ENCODE measurements at places on chromosomes 7 and 10.

GRCh38 chr10:33155720-33156638 is 178.5 kb downstream of the NRP1 start:
- no peaks in the 10 kb centered on the region for H3K36me3 ChIP-seq
- no peak overlapping the region for H3K4me3 ChIP-seq
- H3K27me3 ChIP-seq = peaks cover 11% of the 10 kb centered on the region
- H3K4me1 ChIP-seq = peaks cover 42% of the 10 kb centered on the region
- DNase-seq = peak; percentile 53
- H3K27ac ChIP-seq = no peak overlapping the region

- no peaks in the 10 kb centered on the region for H3K27me3 ChIP-seq
- H3K36me3 ChIP-seq = no peaks in the 10 kb centered on the region
- no peak overlapping the region for H3K4me3 ChIP-seq
- H3K4me1 ChIP-seq = no peaks in the 10 kb centered on the region
Measured at GRCh38 chr10:75051308-75051707, 60.1 kb upstream of the SAMD8 start.

- no peaks in the 10 kb centered on the region for H3K36me3 ChIP-seq
- no peak for DNase-seq
- no peak overlapping the region for H3K4me3 ChIP-seq
- no peak overlapping the region for H3K27ac ChIP-seq
- H3K4me1 ChIP-seq = no peaks in the 10 kb centered on the region
Measured at GRCh38 chr10:94014304-94014703, 20.6 kb downstream of the PLCE1 start.

DNA sequence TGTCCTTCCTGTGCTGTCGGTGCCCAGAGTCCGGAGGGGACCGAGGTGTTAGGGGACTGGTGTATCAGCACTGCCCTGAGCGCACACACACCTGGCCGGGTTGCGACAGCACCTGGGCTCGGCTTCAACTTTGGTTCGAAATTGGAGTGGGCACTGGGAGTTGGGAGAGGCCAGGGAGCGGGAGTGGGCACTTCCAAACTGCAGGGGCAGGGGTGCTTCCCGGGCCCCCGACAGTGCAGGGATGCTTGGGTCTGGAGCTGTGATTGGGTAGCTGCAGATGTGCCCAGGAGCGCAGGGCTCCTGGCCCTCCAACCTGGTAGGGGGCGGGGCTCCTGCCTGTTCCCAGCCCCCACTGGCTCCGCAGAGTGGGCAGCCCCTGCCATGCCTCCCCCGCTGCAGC is 7.7 kb downstream of the BBS9 start:
- no peaks in the 10 kb centered on the region for H3K4me1 ChIP-seq
- H3K4me3 ChIP-seq = no peak overlapping the region
- DNase-seq = no peak
- H3K36me3 ChIP-seq = peaks cover 3% of the 10 kb centered on the region

- H3K4me1 ChIP-seq = peaks cover 9% of the 10 kb centered on the region
- H3K36me3 ChIP-seq = peaks cover 1% of the 10 kb centered on the region
- H3K27ac ChIP-seq = no peak overlapping the region
- DNase-seq = no peak
Measured at GRCh38 chr10:14414901-14415300, 84.2 kb upstream of the FRMD4A start.

DNA sequence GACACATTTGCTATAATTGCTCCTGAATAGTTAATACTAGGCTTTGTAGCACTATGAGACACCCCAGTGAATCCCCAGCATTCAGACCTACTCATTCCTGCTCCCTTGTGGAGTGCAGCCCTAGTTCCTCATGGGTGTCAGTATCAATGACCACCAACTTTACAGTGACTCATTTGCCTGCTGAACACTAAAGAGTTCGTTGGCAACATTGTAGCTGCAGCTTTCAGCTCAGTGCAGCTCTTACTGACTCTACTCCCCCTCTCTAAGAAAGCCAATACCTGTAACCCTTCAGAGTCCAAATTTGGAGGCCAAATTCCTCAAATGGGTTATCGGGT is 127.1 kb upstream of the MTPN start:
- H3K36me3 ChIP-seq = no peaks in the 10 kb centered on the region
- no peaks in the 10 kb centered on the region for H3K4me1 ChIP-seq
- H3K27ac ChIP-seq = no peak overlapping the region
- no peak for DNase-seq
- no peak overlapping the region for H3K4me3 ChIP-seq

DNA sequence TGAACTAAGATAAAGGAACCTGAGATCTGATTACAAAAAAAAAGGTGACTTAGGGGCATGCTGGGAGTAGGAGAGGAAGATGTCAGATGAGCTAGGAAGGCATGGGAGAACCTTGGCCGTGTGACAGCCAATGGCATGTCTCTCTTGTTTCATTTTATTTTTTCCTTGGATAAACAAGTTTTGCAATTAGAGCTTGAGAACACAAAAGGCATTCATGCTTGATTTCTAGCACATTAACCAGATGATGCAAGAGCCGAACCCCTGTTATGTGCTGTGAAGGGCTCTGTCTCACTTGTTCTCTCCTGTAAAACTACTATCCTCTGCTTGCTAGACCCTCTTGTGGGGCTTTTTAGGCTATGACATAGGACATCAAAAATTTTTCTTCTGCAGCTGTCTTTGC is 134.3 kb upstream of the ASAH2 start:
- no peaks in the 10 kb centered on the region for H3K36me3 ChIP-seq
- DNase-seq = no peak
- no peak overlapping the region for H3K4me3 ChIP-seq
- no peaks in the 10 kb centered on the region for H3K27me3 ChIP-seq
- H3K27ac ChIP-seq = no peak overlapping the region

- H3K4me1 ChIP-seq = no peaks in the 10 kb centered on the region
- no peak for DNase-seq
- no peak overlapping the region for H3K27ac ChIP-seq
- no peaks in the 10 kb centered on the region for H3K36me3 ChIP-seq
- no peak overlapping the region for H3K4me3 ChIP-seq
Measured at GRCh38 chr10:37476285-37476684, 350.9 kb downstream of the ANKRD30A start.

- no peak overlapping the region for H3K4me3 ChIP-seq
- H3K36me3 ChIP-seq = no peaks in the 10 kb centered on the region
- H3K4me1 ChIP-seq = no peaks in the 10 kb centered on the region
Measured at GRCh38 chr7:148395990-148396716, 194.4 kb upstream of the C7orf33 start.

- H3K4me3 ChIP-seq = no peak overlapping the region
- H3K36me3 ChIP-seq = peaks cover 16% of the 10 kb centered on the region
Measured at GRCh38 chr10:74328388-74328787, 177.4 kb downstream of the ADK start.

GRCh38 chr7:26815426-26815825 is 49.0 kb downstream of the SKAP2 start:
- no peaks in the 10 kb centered on the region for H3K36me3 ChIP-seq
- H3K4me3 ChIP-seq = no peak overlapping the region
- H3K4me1 ChIP-seq = no peaks in the 10 kb centered on the region
- no peak overlapping the region for H3K27ac ChIP-seq
- DNase-seq = no peak

DNA sequence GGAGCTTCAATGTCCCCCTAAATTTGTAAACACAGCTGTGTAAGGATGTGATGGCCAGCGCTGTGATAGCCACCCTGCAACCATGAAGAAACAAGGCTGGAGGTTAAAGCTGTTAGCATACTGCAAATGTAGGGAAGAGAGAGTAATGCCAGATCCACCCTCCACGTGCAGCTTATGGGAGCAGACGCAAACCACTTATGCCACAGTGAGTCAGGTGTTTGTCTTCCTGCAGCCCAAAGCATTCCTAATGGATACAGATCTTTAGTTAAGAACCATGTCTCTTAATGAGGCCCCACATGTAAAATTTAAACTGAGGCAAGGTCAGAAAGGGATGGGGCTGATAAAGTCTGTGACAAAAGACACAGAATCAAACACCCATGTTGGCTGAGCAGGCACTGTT is 13.6 kb upstream of the MYL7 start:
- H3K36me3 ChIP-seq = no peaks in the 10 kb centered on the region
- H3K27me3 ChIP-seq = peaks cover 9% of the 10 kb centered on the region
- no peaks in the 10 kb centered on the region for H3K4me1 ChIP-seq
- H3K27ac ChIP-seq = no peak overlapping the region

GRCh38 chr10:102118867-102119266 is 1.3 kb downstream of the LDB1 start:
- H3K27me3 ChIP-seq = no peaks in the 10 kb centered on the region
- peak overlapping the region; percentile 94 for H3K27ac ChIP-seq
- peaks cover 59% of the 10 kb centered on the region for H3K4me1 ChIP-seq
- peak overlapping the region; percentile 80 for H3K4me3 ChIP-seq

GRCh38 chr7:33669251-33669670 is 236.1 kb upstream of the BMPER start:
- no peaks in the 10 kb centered on the region for H3K4me1 ChIP-seq
- no peaks in the 10 kb centered on the region for H3K27me3 ChIP-seq
- no peak for DNase-seq
- H3K4me3 ChIP-seq = no peak overlapping the region

GRCh38 chr7:154912871-154913637 is 89.9 kb downstream of the PAXIP1 start:
- no peak overlapping the region for H3K4me3 ChIP-seq
- H3K27ac ChIP-seq = no peak overlapping the region
- peaks cover 34% of the 10 kb centered on the region for H3K27me3 ChIP-seq
- no peak for DNase-seq

- peaks cover 33% of the 10 kb centered on the region for H3K4me1 ChIP-seq
- no peaks in the 10 kb centered on the region for H3K27me3 ChIP-seq
- peaks cover 5% of the 10 kb centered on the region for H3K36me3 ChIP-seq
- H3K4me3 ChIP-seq = no peak overlapping the region
- DNase-seq = no peak
- peak overlapping the region; percentile 74 for H3K27ac ChIP-seq
Measured at GRCh38 chr7:36736899-36737211, 12.6 kb upstream of the AOAH start.

DNA sequence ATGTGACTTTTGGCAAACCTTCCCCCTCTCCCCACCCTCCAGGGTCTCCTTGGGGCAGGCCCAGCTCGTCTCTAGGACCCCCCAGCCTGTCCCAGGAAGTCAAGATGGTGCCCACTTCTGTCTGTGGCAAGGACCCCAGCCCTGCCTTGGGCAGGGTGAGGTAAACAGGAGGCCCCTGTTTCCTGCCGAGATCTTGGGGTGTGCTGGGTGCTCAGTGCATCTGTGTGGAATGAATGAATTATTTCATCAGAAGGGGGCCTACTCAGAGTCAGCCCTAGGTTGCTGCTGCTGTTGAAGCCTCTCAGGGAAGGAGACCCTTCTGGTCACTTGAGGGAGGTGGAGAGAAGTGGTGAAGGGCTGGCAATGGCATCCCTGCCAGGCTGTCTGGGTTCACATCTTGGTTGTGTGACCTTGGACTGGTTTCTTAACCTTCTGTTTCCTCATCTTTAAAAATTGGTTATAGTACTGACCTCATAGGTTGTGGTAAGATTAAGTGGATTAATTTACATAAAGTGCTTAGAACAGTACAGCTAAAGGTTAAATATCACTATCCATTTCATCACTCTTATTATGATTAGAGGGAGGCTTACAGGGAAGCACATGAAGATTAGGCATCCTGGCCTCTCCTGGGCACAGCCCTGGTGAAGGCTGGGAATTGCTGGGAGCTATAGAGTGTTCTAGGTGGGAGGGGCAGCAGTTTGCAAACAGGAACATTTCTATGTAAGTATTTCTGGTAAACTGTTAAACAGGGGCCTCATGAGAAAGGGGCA is 67.7 kb downstream of the ZMIZ1 start:
- H3K4me1 ChIP-seq = peaks cover 55% of the 10 kb centered on the region
- H3K4me3 ChIP-seq = peak overlapping the region; percentile 15
- peaks cover 7% of the 10 kb centered on the region for H3K36me3 ChIP-seq
- H3K27ac ChIP-seq = peak overlapping the region; percentile 87
- no peak for DNase-seq
- H3K27me3 ChIP-seq = peaks cover 8% of the 10 kb centered on the region

- H3K27me3 ChIP-seq = no peaks in the 10 kb centered on the region
- H3K4me3 ChIP-seq = no peak overlapping the region
- no peaks in the 10 kb centered on the region for H3K36me3 ChIP-seq
- no peaks in the 10 kb centered on the region for H3K4me1 ChIP-seq
- no peak overlapping the region for H3K27ac ChIP-seq
- DNase-seq = no peak
Measured at GRCh38 chr10:76086761-76087639, 655.6 kb downstream of the LRMDA start.

DNA sequence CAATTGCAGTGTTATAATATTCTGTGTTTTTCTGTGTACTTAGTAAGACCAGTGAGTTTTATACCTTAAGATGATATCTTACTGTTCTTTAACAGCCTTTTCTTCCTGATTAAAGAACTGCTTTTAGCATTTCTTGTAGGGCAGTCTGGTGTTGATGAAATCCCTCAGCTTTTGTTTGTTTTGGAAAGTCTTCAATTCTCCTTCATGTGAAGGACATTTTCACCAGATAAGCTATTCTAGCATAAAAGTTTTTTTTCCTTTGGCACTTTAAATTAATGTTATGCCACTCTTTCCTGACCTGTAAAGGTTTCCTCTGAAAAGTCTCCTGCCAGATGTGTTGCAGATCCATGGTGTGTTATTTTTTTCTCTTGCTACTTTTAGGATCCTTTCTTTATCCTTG is 1059.8 kb downstream of the LRMDA start:
- H3K27ac ChIP-seq = no peak overlapping the region
- DNase-seq = no peak
- H3K36me3 ChIP-seq = no peaks in the 10 kb centered on the region

DNA sequence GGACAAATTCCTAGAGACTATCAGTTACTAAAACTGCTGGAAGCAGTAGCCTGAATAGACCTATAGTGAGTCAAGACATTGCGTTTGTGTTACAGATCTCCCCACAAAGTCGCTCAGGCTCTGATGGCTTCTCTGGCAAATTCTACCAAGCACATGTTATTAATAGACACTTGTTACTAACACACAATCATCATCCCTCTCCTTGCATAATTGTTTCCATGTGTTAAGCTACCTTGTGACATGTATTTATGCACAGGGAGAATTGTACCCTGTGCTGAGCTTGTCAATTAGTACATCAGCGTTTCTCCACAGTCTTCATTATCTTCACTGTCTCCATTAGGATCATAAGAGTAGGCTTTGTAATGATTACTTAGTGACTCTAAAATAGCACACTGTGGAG is 31.2 kb downstream of the DYNC2I1 start:
- peaks cover 18% of the 10 kb centered on the region for H3K36me3 ChIP-seq
- H3K27ac ChIP-seq = no peak overlapping the region
- peaks cover 2% of the 10 kb centered on the region for H3K4me1 ChIP-seq
- no peak for DNase-seq
- no peaks in the 10 kb centered on the region for H3K27me3 ChIP-seq

- H3K36me3 ChIP-seq = peaks cover 11% of the 10 kb centered on the region
- H3K4me3 ChIP-seq = no peak overlapping the region
- no peak overlapping the region for H3K27ac ChIP-seq
- no peak for DNase-seq
Measured at GRCh38 chr7:144384071-144384470, 19.4 kb downstream of the NOBOX start.

- peaks cover 5% of the 10 kb centered on the region for H3K27me3 ChIP-seq
- no peak for DNase-seq
- no peaks in the 10 kb centered on the region for H3K36me3 ChIP-seq
- no peak overlapping the region for H3K27ac ChIP-seq
Measured at GRCh38 chr10:129883029-129883428, 81.0 kb downstream of the EBF3 start.

GRCh38 chr10:60654813-60655464 is 123.3 kb upstream of the CDK1 start:
- H3K4me3 ChIP-seq = no peak overlapping the region
- no peak for DNase-seq
- H3K4me1 ChIP-seq = no peaks in the 10 kb centered on the region
- H3K27ac ChIP-seq = no peak overlapping the region
- no peaks in the 10 kb centered on the region for H3K27me3 ChIP-seq

- H3K4me1 ChIP-seq = no peaks in the 10 kb centered on the region
- DNase-seq = no peak
- no peak overlapping the region for H3K4me3 ChIP-seq
- no peaks in the 10 kb centered on the region for H3K36me3 ChIP-seq
- no peaks in the 10 kb centered on the region for H3K27me3 ChIP-seq
Measured at GRCh38 chr10:44706745-44707144, 204.4 kb upstream of the TMEM72 start.
